ENCODE measurements at places on chromosomes 3 and 15.

DNA sequence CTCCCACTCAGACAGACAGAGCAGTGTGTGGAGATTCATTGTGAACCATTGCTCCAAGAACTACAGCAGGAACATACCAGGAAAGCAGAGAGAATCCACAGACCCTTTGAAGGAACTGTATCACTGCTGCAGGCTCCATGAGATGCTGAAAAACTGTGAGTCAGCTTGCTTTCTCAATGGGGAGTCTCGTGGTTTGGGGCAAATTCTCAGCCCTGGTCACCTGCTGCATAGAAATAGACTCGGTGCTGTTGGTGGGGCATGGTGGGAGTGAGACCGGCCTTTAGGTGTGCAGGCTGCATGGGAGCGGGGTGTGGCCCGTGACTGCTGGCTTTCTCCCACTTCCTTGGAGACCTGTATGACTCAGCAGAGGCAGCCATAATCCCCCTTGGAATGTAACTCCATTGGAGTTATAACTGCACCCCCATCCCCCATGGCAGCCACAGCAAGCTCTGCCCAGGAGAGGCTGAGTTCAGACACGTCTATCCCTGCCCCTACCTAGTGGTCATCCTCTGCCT lies 35.6 kb downstream of the ALCAM start:
- DNase-seq, result peak; percentile 63

- DNase-seq, result no peak
Observed at GRCh38 chr3:67619991-67620390, 34.4 kb downstream of the SUCLG2 start.

- DNase-seq, result no peak
Observed at GRCh38 chr3:127391436-127392155, 103.8 kb upstream of the PRR20G start.

DNA sequence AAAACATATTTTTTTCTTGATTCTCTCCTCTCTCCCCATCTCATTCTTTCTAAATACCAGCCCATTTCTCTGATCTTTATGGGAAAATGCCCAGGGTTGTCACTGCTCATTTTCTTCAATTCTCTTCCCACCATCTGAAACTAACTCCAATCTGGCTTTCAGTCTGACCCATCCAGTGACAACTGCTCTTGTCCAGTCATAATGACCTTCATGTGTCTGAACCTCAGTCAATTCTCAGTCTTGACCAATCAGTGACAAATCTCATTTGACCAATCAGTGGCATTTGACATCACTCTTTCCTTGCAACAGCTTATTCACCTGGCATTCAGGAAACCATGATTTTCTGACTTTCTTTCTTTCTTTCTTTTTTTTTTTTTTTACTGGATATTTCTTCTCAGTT lies 15.1 kb downstream of the VEPH1 start:
- no peak for DNase-seq

GRCh38 chr3:123521179-123521969 lies 63.5 kb downstream of the HACD2 start:
- DNase-seq, result peak; percentile 53

- no peak for DNase-seq
Observed at GRCh38 chr15:31042751-31043150, 51.3 kb upstream of the MTMR10 start.

- DNase-seq, result no peak
Observed at GRCh38 chr3:189398656-189399055, 226.9 kb downstream of the TPRG1 start.

DNA sequence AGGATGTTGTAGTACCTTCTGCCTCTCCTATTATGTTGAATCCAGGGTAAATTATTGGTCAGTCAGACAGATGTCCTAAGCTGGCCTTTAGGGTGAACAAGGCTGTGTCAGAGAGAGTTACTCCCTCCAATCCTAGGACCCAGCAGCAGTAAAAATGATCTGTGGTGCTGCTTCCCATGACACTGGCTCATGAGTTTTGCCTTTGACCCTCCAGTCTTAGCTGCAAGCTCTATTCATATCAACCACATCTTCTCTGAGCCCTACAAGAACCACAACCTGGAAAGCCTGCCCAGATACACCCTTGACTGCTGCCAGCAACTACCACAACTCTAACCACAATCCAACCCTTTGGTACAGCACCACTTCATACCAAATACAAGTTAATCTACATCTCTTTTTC lies 27.2 kb upstream of the PHLDB2 start:
- DNase-seq, result peak; percentile 83

DNA sequence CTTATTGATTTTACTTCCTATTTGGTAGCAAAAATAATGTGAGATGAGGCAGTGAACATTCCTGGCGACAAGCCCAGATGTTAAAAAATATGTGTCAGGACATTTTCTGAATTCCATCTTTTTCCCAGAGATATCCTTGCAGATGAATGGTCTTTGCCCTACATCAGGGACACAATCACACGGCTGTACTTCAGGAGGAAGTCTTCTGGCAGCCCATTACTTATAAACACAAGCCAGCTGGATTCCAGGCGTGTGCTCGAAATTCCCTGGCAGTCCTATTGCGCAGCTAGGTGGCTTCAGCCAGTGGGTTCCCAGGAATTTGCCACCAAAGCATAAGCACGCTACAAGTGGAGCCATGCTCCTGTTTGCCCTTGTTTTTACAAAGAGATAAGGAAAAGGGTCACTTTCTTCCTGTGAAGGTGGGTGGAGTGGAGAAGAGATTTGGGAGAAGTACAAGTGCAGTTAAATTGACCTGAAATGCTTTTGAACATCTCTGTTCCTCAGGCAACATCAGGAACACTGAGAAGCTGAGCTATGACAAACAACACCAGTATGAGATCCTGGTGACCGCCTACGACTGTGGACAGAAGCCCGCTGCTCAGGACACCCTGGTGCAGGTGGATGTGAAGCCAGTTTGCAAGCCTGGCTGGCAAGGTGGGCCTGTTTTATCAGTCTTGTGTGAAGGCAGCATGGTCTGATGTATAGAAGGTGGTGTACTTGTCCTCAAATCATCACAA lies 257.1 kb upstream of the TRIM42 start:
- DNase-seq, result peak; percentile 81

DNA sequence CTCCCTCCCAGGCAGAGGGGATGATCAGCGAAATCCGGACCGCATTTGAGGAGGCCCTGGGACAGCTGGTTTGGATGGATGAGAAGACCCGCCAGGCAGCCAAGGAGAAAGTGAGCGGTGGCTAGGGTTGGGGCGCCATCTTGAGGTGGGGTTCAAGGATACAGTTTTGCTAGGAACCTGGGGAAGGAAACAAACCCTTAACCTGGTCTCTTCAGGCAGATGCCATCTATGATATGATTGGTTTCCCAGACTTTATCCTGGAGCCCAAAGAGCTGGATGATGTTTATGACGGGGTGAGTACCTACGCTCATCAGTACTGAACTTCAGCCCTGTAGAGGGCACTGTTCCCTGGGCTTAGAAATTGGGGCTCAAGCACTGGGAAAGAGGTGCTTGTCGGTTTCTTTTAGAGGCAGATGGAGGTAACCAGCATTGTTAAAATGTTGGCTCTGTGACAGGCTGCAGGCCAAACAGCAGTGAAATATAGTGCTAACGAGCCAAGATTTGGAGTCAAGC lies 9.6 kb upstream of the PSMD2 start:
- DNase-seq, result peak; percentile 8

DNA sequence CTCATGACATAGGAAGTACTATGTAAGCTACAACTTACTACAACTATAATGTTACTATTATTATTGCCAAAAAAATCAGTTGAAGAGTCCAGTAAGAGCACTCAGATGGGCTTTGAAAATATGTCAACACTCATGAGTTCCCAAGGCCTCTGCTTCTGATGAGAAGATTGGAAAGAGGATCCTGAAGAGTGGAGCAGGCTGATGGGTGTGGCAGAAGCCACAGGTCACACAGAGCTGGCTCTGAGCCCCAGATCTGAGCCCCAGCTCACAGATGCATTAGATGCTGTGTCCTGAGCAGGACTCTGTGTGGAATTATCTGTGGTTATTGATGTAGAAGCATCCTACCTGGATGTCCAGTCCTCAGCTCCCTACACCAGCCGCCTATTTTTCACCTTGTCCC lies 65.6 kb downstream of the SPSB4 start:
- DNase-seq, result no peak

DNA sequence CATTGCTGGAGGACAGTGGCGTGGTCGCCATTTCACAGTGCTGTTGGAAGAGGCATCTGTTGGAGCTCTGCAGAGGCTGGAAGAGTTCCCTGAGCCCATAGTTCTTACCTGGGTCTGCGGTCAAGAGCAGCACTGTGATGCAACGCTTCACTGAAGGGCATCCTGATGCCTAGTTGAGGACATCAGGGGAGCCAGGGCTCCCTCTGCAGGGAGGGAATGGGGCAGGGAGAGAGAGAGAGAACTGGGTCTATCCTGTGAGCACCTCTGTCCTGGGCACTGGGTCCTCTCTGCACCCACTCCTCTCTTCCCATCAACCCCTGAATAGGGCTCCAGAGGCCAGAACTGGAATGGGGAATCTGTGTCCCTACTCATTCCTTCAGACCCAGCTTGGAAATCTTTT lies 23.9 kb upstream of the MOBP start:
- DNase-seq, result no peak

DNA sequence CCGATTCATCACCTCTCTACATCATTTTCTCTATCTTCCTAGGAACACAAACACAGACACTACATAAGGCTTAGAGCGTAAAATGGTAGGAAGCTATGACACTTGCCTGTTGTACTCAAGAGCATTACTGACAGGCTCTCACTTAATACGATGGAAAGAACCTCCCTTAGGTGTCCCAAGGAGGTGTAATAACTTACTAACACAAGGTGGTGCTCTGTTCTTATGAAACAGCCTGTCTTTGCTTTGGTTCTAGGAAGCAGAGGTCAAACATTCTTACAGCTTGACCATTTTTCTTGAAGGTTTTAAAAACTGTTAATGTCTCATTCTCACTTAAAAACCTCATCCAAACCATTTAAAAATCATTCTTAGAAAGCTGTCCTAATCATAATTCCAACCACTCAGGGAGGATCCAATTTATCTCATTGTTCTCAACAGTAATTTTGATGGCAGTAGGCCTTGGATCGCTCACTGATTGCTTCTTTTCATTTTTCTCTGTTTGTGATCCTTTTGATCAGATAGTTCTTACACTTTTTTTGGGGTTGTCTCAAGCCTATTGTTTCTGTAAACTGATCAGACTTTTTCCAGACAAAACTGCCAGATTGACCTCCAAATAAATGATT lies 317.8 kb upstream of the AGTR1 start:
- DNase-seq, result peak; percentile 55

DNA sequence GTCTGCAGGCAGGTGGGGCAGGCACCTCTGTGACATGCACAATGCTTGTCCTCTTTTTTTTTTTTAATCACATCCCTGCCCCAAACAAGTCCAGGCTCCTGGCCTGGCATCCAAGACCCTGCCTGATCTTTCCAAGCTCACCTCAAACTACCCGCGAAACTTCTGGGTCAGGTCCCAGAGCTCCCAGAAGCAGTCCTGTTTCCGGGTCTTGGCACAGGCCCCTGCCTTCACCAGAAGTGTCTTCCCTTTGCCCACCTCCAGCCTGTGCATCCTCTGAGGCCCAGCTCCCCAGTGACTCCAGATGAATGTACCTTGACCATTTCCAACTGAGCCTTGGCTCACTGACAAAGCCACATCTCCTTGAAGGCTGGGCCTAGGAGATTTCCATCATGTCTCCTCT lies 23.0 kb downstream of the PLA2G4E start:
- no peak for DNase-seq

DNA sequence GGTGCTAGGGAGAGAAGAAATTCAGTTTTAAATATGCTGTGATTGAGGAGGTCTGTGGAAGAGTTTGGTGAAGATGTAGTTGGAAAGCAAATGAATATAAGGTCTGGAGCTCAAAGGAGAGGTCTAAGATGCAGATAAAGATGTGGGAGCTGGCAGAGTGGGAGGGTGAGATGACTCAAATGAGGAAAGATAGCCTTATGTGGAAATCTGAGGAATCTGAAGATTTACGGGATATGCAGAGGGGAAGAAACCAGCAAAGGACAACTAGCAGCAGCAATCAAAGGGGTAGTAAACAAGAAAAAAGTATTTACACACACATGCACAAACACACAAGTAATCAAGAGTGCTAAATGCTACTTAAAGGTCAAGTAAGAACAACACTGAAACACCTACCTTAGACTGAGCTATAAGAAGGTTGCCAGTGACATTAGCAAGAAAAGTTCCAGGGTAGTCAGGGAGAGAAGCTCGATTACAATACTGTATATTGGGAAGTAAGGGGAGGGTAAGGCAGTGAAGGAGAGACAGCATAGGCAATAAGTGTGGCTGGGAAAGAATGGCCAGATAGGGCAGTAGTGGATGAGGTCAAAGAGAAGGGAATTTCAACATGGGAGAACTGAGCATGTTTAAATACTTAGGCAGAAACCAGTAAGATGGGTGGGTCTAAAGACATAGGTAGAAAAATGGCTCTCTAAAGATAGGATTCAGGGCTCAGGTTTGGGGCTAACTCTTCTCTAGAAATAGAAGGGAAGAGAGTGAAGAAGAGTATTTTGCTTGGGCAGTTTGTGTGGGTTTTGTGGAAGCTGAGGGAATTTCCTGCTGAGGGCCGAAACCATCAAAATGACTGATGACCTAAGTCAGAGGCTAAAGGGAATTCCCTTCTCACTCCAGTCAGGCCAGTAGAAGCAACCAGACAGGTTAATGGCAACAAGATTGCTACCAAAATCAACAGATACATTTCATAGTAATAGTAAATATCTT lies 8.9 kb downstream of the CMTM6 start:
- peak; percentile 57 for DNase-seq

DNA sequence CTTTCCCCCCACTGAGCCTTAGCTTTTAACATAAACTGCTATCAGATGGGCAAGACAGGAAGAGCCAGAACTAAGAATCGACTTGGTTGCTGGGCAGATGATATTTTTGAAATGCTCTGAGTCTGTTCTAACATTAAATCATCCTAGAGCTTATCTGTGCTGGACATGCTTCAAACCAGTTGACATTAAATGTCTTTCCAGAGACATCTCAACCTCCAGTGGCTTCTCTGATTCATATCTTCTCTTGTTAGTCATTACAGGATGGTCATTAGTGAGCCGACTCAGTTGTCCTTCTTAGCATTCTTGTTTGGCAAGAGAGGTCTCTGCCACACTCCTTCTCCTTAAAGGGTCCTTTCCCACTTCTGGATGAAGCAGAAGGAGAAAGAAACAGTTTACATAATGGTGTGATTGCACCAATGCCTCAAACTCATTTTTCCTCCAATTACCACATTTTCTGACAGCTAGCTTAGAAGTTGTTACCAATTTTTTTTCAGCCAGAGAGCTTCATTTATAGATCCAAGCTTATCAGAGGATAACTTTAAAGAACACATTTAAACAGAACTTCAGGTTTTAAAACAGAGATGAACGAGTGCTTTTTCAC lies 21.7 kb upstream of the SYN2 start:
- DNase-seq, result no peak

DNA sequence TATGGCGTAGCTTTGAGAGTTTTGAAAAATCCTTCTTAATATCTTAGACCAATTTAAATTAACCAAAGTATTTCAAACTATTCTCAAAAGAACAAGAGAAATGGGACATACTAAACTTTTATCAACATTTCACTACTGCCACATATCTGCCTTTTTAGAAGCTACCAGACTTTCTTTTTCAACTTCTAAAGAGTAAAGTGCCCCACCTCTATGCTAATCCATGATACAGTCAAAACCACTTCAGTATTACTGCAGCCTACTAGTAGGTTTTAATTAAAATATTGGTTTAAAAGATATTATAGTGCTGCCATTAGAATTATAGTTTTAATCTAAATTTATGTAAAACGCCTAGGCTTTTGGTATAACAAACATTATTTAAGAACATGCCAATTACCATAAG lies 15.1 kb downstream of the HERC1 start:
- no peak for DNase-seq

GRCh38 chr3:62184559-62184958 lies 188.8 kb downstream of the FEZF2 start:
- DNase-seq, result no peak

GRCh38 chr3:140943781-140944552 lies 2.3 kb downstream of the SLC25A36 start:
- no peak for DNase-seq

All from astrocyte (in vitro differentiated cells and primary cell).